ENCODE measurements at places on chromosomes 7 and 10. TPM values are rescaled to one million over a fixed set of nuclear protein-coding genes. Genes with fewer than 3 reads are reported as not detected.

Gene PIP4K2A
- 29.5 TPM for total RNA-seq

DNA sequence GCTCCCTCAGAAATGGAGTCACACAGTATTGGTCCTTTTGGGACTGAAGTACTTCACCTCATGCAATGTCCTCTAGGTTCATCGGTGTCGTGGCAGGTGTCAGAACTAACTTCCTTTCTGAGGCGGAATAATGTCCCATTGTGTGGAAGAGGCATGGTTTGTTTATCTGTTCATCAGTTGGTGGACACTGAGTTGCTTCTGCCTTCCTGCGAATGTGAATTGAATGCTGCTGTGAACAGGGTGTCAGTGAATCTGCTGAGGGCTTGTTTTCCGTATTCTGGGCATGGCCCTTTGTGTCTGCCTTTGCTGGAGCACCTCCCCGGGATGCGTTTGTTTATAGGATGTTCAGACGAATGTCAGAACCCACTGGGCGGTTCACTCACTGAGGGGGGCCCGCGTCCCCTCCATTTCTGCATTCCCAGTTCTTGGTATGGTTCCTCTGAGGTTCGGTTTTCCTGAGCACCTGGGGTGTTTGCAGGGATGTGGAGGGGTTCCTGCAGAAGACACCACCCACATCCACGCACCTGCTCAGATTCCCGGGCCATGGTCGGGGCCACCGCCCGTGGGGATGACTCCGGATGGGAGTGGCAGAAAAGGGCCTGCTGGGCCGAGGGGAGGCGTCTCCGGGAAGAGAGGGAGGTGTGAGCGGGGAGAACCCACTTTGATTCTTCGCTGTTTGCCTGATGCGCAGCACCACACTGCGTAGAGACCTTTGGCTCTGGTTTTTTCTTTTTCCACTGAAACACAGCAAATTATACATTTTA is 33.1 kb downstream of the CHST12 start:
- no peak for ATAC-seq

GRCh38 chr10:118333871-118334270 is 8.3 kb downstream of the FAM204A start:
- ATAC-seq: no peak

GRCh38 chr10:42638821-42639270 is 476 bp upstream of the ZNF33B start:
- no peak for ATAC-seq

GRCh38 chr7:106639476-106640334 is 21.3 kb downstream of the CCDC71L start:
- ATAC-seq: no peak

DNA sequence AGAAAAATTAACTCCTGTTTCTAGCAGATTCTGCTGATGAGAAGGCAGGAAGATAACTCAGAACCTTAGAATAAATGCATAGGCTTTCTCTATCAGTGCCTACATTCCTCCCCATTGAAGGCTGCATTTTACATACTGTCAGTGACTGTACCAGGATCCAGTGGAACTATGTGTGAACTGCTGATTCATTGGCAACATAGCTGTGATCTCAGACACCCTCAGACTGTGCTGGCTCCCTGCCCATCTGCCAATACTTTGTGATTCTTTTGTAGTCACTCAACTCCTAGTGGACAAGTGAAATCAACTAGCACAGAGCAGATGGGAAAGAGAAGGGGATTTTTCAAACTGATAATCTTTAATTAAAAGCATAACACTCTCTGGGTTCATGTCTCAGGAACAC is 375.8 kb downstream of the MDFIC start:
- peak; percentile 97 for ATAC-seq

DNA sequence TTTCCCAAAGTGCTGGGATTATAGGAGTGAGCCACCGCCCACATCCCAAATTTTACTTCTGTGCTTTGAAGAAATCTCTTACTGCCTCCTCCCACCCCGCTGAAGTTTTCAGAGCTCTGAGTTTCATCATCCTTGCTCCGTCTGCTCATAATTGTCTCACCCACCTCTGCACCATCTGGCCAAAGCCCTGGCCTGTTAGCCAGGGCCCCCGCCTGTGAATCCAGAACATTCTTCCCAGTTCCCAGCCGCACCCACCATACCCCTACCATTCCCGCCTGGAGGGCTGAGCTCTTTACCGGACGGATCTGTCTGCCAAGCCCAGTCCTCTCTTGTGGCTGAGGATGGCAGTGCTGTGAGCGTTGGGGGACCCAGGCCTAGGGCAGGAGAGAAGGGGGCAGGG is 14.5 kb downstream of the SSC4D start:
- no peak for ATAC-seq

GRCh38 chr10:21954690-21955089 is 48.8 kb downstream of the DNAJC1 start:
- no peak for ATAC-seq

DNA sequence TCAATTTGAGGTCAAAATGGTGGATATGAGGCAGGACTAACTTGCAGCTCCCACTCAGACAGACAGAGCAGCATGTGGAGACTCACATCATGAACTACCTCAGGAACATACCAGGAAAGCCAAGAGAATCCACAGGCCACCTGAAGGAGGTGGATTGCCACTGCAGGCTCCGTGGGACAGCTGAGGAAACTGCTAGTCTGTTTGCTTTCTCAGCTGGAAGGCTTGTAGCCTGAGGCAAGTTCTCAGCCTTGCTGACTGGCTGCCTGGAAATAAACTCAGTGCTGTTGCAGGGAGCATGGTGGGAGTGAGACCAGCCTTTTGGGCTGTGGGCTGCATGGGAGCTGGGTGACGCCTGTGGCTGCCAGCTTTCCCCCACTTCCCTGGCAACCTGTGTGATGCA is 202.9 kb downstream of the ZNF248 start:
- ATAC-seq: no peak
